IMR-90 (cell line): ENCODE measurements at places on chromosomes 12 and 14. TPM values are rescaled to one million over a fixed set of nuclear protein-coding genes. Genes with fewer than 3 reads are reported as not detected.

DNA sequence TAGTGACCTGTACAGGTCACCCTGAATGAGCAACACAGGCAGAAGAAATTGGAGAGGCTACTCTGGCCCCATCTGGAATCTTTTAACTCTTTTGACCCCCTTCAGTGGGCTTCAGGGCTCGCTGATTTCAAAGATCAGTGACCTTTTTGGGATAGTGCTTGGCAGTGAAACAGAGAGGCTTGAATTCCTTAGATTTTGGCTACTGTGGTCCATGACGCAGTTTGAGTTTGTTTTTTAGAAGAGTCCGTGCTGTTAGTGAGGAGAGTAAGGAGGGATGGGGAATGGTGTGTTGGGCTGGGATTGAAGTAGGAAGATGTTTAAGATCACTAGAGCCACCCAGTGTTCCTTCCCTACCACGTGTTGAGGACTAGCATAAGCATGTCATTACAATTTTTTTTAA lies 16.5 kb downstream of the TMEM30B start:
- H3K4me3 ChIP-seq, result no peak overlapping the region
- H3K4me1 ChIP-seq, result peaks cover 10% of the 10 kb centered on the region
- H3K27me3 ChIP-seq, result no peaks in the 10 kb centered on the region
- DNase-seq, result no peak

DNA sequence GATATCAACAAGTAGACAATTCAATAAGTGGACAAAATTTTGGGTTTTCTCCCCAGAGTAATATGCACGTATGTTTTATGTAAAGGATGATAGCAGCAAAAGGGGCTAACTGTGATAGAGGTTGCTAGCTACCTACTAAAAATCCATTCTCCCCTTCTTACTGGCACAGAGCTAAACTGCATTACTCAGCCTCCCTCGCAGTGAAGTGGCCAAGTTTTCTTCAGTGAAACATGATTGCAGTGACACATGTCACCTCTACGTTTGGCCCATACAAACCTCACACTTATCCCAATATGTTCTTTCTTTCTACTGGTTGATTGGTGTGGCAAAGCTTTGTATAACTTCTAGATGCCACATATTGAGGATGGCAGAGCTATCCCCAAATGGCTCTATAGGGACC lies 34.3 kb downstream of the GPR65 start:
- no peak overlapping the region for H3K27ac ChIP-seq
- H3K36me3 ChIP-seq, result no peaks in the 10 kb centered on the region
- no peak for DNase-seq
- no peak overlapping the region for H3K4me3 ChIP-seq
- H3K27me3 ChIP-seq, result no peaks in the 10 kb centered on the region
- H3K4me1 ChIP-seq, result no peaks in the 10 kb centered on the region

GRCh38 chr14:105126981-105127329 lies 41.6 kb downstream of the JAG2 start:
- no peak for DNase-seq
- no peak overlapping the region for H3K27ac ChIP-seq
- no peaks in the 10 kb centered on the region for H3K4me1 ChIP-seq
- no peak overlapping the region for H3K4me3 ChIP-seq

The CCDC88C gene
- total RNA-seq, result 0.18 and 0.28 TPM in 2 replicates

The SERPINA1 gene
- 0.54 and 0.56 TPM in 2 replicates for total RNA-seq
